NCI-H2227 treated with DMSO at 0.1 percent for 48 hours (cell line): ENCODE measurements at places on chromosomes 11 and 22.

DNA sequence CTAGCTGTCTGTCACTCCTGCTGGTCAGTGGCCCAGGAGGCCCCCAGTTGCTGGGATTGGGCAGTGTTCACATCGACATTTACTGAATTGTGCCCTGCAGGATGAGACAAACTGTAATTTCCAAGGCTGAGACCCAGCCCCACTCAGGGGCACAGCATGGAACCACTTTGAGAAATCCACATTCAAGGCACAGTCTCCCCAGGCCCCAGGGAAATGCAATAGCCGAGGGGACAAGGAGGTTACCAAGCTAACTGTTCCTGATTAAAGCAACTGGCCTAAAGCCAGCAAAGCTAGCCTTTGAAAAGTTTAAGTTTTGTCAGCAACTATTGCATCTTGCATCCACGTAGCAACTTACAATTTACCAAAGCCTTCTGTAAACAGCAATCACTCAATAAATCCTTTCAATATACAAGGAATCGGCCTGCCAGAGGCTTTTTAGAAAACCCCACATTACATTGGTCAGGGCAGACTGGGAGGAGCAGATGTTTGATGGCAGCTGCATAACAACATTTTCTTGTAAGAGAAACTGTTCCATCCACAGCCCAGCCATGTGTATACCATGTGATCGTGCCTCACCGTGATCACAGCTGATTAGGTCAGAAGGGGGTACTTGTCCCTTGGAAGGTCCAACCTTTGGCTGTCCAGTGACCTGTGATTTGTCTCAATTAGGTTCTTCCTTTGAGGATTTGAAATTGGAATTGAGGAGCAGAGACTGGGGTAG is 103.9 kb downstream of the TENM4 start:
- DNase-seq: no peak

DNA sequence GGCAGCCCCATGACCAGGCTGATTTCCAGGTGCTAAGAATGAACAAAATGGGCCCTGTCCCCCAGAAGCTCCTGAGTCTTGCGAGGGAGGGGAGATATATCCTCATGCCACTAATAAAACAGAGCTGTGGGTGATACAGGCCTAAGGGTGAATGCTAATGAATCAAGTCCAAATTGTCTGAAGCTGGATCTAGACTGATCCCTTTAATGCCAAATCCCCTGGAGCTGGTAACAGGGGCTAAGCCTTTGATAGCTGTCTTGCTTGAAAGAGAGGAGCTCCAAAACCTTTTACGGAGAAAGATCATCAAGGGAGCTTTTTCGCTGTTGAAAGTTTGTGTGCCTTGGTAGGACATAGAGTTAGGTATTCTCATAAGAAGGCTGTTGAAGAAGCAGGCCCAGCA is 79.7 kb downstream of the PPFIBP2 start:
- no peak for DNase-seq

DNA sequence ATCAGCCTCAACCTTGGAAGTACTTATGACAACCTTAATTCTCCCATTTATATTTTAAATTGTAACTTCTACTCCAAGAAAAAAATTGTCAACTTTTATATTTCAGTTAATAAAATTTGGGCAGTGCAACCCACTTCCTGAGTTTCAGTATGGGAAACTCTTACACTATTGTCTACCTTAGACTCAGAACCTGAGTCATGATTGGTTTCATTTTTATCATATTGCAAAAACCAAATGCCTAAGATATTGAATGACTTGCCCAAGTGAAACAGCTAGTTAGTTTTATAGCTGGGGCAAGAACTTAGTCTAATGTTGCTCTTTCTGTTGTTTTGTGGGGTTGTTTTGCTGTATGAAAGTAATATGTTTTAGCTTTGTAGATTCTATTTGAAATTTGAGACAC is 334.0 kb upstream of the ARHGAP42 start:
- no peak for DNase-seq

GRCh38 chr11:76568621-76569020 is 101.9 kb downstream of the LRRC32 start:
- no peak for DNase-seq

DNA sequence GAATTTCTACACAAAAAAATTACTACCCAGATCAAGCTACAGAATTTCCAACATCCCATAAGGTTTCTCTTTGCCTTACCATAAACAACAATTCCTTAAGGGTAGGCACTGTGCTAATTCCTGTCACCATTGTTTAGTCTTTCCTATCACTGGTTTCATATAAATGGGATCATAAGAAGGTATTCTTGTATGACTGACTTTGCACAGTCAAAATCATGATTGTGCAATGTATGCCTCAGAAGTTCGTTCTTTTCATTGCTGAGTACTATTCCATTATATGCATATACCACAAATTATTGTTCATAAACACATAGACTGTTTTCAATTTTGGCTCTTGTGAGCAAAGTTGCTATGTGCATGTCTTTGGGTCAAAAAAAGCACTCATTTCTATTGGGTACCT is 611.6 kb upstream of the CADM1 start:
- DNase-seq: no peak

GRCh38 chr22:27662359-27663301 is 138.9 kb downstream of the MN1 start:
- DNase-seq: no peak

DNA sequence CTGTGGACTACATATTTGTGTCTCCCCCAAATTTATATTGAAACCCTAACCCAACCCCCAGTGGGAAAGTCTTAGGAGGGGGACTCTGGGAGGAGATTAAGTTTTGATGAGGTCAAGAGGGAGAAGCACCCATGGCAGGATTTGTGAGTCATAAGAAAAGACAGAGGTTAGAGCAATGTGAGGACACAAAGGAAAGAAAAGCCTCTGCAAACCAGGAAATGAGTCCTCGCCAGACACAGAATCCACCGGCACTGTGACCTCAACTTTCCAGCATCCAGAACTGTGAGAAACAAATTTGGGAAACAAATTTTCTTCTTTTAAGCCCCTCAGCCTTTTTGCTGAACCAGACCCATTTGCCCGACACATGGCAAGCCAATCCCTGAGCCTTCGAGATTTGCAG is 397.0 kb downstream of the NTM start:
- DNase-seq: no peak

DNA sequence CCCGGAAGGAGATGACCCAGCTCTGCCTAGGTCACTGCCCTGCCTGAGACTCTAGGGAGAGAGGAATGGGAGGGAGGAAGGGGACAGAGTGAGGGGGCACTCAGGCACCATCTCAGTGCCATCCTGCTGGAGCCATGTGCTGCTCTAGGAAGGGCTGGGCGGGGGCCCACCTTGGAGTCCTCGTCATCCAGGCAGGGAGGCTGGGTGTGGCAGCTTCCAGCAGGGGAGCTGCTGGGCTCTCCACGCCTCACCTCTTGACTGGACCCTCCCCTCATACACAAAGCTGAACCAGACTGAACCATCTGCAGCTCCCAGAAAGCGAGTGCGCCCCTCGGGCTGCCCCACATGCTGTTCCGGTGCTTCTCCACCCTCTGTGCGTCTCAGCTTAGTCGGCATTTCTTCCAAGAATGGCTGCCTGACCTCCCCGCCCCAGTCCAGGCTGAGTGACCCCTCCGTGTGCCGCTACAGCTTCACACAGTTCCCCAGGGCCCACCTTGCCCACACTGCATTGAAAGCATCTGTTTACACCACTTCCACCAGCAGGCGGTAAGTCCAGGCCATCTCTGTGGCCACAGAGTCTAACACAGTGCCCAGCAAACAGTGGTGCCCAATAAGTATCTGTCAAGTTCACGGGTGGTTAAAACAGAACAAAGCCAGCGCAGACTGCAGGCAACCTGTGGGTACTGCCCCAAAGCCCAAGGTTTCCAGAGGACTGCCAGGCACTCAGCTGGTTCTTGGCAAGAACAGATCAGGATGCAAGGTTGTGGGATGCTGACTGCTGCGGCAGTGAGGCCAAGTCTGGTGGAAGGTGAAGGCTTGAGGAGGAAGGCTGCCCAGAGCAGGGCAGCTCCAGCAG is 9.4 kb upstream of the TRIM29 start:
- no peak for DNase-seq

DNA sequence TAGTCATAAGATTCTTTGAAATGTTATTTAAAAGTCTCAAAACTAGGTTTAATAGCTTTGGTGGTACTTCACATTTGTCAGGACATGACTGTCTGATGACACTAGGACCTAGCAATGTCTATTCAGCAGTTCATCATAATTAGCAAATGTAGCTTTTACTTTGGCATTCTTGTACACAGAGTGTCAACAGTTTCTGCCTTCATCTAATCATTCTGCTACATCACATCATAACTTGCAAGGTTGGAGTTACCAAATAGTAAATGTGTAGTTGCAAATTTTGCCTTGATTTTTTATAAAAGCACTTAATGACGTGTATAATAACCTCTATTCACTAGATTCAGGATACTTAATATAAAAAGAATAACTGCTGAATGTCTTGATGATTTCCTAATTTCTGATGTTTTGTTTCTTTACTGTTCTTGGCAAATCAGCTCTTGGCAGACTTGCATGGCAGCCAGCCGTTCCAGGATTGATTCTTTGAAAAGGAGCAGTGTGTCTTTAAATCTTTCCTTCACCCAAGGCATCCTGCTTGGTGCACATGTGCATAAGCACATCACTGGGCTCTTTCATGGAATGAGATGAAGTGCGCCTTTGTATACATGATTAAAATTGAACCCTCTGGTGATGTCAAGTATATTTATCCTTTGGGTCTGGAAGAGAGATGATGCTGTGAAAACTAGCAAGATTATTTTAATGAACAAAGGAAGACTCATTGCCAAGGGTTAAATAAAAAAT is 12.2 kb downstream of the FBXO7 start:
- no peak for DNase-seq

DNA sequence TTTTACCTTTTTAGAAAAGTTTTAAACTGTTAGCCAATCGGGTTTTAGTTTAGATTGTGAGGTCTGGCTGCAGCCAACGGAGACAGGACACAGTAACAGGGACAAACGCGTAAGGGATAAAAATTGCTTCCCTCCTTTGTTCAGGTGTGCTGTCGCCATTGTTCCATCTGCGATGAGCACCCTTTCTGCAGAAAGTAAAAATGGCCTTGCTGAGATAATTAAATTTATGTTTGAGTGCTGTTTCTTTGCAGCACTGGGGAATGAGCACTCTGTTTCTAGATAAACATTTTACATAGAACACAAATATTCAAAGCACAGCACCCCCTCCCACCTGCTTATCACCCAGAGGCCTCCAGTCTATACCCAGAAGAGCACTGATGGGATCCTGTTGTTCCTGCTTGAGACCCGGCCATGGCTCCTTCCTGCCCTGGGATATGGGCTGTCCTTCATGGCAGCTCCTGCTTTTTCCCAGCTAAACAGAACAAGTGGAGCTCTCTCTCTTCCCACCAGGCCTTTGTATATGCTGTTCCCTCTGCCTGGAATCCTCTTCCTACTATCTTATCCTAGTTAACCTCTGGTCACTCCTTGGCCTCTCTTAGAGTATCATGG is 34.3 kb upstream of the CELSR1 start:
- DNase-seq: no peak

DNA sequence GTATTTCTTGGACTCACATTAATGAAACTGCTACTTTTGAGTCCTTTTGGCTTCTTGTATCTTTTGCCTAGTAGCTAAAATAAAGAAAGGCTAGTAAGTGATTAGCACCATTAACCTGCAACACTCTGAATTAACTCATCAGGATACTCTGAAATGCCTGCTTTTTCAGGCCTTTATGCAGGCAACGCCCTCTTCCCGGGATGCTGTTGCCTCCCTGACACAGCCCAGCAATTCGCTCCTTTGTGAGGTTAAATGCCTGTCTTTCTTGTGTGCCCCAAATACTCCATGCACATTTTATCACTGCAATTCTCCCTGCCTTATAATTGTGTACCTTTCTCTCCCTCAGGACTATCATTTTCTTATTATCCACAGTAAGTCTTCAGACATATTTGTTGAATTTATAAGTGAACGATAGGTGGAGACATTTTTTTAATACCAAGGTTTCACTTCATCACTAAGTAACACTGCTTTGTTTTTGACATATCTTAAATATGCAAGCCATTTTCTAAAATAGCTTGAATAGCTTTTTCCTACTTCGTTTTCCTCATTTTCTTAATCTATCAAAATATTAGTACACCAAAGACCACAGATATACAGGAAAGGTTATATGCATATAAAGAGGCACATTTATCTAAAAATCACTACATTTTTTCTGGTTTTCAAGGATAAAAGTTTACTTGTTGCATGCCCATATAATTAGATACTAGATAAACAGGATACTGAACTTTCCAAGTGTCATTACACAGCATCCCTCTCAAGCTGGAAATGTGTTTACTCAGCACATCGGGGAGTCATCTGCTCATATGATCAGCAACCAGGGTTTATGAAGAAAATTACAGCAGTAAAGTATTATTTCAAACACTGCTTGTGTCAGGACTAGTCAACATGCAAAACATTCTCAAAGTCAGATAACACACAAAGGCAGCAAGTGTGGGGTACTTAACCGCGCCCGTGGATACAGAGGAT is 48.5 kb upstream of the DDI1 start:
- DNase-seq: peak; percentile 74

DNA sequence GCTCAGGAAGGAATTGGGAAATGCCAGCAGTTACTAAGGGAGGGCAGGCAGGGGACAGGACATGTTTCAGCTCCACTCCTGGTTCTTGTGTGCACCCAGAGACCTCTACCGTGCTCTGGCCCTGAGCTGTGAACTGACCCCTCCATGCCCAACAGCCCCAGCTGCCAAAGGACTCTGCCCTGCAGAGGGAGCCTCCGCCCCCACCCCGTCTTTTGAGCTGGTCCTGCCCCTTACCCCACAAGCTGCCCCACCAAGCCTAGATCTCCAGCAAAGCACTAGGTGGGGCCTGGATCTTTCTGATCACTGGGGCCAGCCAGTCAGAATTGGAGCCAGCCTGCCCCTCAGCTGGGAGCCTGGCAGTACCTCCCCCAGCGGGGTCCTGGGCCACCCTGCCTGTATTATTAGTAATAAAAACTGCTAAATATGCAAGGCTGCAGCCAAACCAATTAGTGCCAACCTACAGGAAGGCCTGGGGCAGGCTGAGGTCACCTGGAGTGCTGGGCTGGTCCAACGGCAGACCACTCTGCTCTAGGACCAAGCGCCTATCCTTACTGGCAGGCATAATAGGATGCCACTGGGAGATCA is 23.9 kb upstream of the DRICH1 start:
- no peak for DNase-seq

DNA sequence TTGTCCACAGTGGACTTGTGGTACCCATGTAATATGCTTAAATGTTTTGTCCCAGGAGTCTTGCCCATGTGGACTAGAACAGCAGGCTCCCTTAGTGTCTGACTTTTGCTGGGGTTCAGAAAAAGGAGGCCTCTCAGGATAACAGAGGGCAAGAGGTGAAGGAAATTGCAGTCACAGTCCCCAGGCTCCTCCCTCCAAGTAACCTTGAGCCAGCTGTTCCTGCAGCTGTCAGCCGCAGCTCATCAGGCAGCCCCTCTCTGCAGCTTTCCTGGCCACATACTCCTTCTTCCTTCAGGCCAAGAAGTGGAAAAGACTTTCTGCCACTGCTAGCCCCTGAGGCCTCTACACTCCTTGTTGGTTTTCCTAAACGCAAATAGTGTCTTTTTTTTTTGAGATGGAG is 6.3 kb upstream of the MYO18B start:
- DNase-seq: no peak

- no peak for DNase-seq
Observed at GRCh38 chr11:120271672-120272071, 31.7 kb downstream of the POU2F3 start.

GRCh38 chr22:48717883-48718817 is 1109.5 kb downstream of the BRD1 start:
- DNase-seq: no peak

GRCh38 chr22:47031628-47031915 is 269.1 kb downstream of the TBC1D22A start:
- no peak for DNase-seq

GRCh38 chr11:78907636-78908035 is 333.0 kb upstream of the NARS2 start:
- DNase-seq: no peak

GRCh38 chr11:62145261-62145871 is 21.6 kb downstream of the INCENP start:
- DNase-seq: no peak

- DNase-seq: peak; percentile 31
Observed at GRCh38 chr22:49934891-49935557, 16.6 kb downstream of the CRELD2 start.
